ENCODE measurements at places on chromosomes 6 and 20. TPM values are rescaled to one million over a fixed set of nuclear protein-coding genes. Genes with fewer than 3 reads are reported as not detected.

KCNK16 gene
- total RNA-seq: not detected

DNA sequence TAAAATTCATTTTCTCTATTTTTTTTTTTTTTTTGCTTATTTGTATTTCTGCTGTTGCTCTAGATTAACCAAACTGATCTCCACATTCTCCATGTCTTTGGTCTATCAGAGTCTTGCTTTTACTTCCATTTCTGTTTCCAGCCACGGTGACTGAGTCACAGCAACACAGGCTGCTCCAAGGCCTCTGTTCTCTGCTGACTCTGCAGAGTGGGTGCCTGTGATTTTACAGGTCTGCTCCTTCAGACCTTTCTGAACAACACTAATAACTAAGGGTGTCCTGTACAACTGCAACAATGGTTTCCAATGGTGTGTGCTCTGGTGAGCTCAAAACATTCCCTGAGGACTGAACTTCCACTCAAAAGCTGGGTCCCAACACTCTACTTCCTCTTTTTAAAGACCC is 102.3 kb upstream of the BMP2 start:
- DNase-seq: no peak

DNA sequence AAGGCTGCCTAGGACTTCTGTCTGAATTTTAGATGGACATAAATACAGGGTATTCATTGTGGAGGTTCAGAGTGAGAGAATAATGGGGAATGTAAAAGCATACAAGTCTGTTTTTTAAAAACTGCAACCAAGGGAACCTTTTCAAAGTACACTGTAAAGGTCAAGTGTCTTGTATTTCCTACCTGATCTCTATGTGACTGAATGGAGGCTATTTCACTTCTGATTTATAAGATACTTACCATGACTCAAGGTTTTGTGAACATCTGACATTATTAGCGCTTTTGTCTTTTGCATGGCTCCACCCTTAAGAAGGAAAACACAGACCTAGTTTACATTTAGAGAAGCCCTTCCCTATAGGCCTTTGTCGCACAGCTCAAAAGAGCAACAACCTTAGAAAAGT is 126.5 kb downstream of the ZFAND3 start:
- DNase-seq: no peak

DNA sequence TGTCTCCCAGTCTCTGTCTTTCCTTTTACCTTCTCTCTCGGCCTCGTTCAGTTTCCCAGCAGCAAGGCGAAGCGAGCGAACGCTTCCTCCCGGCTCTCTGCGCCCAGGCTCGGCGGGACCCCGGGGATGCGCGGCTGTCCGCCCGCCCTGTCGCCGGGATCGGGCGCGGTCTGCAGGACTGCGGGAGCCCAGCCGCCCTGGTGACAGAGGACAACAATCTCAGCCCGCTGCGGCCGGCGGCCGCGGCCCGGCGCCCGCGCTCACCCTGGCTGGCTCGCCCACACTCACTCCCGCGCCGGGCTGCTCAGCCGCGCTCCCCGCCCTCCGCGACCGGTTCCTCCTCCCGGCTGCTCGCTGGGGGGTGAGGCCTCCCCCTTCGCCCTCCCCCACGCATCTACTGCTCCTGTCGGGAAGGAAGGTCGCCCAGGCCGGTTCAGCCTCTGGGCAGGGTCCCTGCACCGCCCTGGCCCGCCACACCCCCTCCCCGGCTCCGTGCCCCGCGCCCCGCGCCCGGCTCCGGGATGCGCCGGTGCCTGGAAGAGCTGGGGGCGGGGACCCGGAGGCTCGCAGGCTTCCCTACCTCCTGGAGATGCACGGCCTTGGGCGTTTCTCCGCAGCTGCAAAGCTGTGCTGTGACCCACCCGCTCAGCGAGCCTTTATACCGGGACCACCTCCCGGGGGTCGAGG is 410 bp downstream of the SYNE1 start:
- peak; percentile 59 for DNase-seq

DNA sequence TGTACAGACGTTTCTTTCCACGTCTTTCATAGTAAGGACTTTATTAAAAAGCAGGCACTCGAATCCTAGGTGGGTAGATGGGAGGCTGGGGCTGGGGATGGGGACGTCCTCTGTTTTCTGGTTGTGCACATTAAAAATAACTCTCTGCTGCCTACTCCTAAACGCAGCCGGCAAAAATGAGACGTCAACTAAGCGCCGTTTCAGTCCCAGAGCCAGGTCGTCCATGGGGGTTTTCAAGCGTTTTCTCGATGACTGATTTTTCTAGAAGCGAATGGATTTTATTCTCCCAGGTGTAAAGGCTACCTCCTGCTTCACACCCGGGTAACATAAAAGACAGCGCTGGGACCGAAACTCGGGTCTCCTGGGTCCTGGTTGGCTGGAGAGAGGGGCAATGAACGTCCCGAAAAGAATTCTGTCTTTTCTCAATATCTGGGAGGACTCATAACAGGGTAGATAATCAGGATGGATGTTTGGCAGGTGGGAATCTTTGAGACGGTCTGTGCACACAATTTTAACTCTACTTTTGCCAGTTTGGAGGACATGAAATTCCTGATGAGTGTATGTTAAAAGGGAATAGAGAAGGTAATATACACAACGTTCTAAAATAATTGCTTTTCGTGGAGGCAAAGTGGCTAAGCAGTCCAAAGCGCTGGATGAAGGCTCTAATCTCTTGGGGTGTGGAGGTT is 25.2 kb downstream of the GPX6 start:
- DNase-seq: no peak

CNPY3 gene
- 14.7 TPM for total RNA-seq

- DNase-seq: no peak
Measured at GRCh38 chr20:19781235-19781634, 23.2 kb downstream of the RIN2 start.

- DNase-seq: no peak
Measured at GRCh38 chr6:35476004-35476403, 7.8 kb downstream of the RPL10A start.

All from frontal cortex (tissue), 4 donors.